ENCODE measurements at places on chromosomes 13 and 19. TPM values are rescaled to one million over a fixed set of nuclear protein-coding genes. Genes with fewer than 3 reads are reported as not detected.

- no peak for DNase-seq
These were observed 3.3 kb downstream of the KHSRP start for GRCh38 chr19:6421075-6422014.

DNA sequence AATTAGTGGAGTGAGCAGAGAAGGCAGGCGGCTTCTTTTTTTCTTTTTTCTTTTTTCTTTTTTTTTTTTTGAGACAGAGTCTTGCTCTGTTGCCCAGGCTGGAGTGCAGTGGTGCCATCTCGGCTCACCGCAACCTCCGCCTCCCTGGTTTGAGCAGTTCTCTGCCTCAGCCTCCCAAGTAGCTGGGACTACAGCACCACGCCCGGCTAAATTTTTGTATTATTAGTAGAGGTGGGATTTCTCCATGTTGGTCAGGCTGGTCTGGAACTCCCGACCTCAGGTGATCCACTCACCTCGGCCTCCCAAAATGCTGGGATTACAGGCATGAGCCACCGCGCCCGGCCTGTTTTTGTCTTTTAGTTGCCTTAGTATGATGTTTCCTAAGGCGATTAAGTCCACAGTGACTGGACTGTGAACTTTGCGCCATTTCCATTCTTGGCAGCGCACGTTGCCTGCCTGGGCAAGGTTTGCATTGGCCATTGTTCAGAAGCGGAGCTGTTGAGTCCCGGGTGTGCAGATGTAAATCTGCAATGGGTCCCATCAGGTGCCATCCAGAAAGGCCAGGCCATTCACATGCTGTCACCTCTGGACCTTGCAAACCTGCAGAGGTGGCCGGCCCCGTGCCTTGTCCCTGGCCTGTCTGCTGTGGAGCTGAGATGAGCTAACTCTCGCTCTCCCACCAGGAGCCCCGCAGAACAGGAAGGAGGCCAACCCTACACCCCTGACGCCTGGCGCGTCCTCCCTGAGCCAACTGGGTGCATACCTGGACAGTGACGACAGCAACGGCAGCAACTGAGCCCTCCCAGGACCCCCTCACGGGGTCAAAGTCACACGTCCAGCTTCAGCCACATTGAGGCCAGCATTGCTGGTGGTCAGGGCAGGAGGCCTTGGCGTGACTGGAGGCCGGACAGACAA lies 10.9 kb upstream of the SHD start:
- DNase-seq, result peak; percentile 87

DNA sequence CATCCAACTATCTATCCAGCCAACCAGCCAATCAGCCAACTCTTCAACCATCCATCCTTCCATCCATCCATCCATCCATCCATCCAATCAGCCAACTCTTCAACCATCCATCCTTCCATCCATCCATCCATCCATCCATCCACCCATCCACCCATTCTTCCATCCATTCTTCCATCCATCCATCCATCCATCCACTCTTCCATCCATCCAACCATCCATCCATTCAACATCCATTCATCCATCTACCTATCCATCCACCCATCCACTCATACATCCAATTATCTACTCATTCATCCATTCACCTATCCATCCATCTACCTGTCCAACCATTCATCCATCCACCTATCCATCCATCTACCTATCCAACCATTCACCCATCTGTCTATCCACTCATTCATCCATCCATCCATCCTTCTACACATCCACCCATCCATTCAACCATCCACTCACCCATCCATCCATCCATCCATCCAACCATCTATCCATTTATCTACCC lies 9.4 kb downstream of the ARHGEF18 start:
- DNase-seq, result no peak

GRCh38 chr13:101202590-101202989 lies 213.7 kb downstream of the NALCN start:
- no peak for DNase-seq

- DNase-seq, result peak; percentile 98
These were observed at the start of gene FUT1 for GRCh38 chr19:48752496-48753365. Gene FUT1, minus strand, starts transcription at chr19:48752641. Its CDS starts 1,360 bp downstream, at chr19:48751281.

Gene CEACAM16
- total RNA-seq, result 1.3 TPM

Gene ZNF841
- total RNA-seq, result 80.4 TPM

All from body of pancreas (tissue), 4 donors.